ENCODE measurements at places on chromosomes 2 and 18.

- no peak for DNase-seq
These were observed 381.6 kb upstream of the TRIB2 start for GRCh38 chr2:12335131-12335530.

GRCh38 chr2:45570671-45571334 lies 40.3 kb downstream of the SRBD1 start:
- DNase-seq = no peak

DNA sequence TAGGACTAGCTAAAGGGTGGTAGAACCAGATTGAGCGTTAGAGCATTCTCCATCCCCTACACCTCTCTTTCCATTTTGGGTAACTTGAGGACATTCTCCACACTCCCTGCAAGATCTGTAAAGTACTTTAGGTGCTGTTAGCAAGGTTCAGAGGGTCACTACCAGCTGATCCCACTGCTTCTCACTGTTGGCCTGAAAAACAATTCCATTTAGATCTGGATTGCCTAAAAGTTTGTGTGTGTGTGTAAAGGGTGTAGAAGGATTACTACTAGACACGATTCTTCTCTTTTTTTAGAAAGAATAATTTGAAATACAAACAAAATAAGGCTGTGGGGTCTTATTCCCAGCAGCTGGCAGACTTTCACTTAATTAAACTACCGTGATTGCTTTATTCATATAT lies 95.1 kb upstream of the TMEM178A start:
- DNase-seq = no peak

DNA sequence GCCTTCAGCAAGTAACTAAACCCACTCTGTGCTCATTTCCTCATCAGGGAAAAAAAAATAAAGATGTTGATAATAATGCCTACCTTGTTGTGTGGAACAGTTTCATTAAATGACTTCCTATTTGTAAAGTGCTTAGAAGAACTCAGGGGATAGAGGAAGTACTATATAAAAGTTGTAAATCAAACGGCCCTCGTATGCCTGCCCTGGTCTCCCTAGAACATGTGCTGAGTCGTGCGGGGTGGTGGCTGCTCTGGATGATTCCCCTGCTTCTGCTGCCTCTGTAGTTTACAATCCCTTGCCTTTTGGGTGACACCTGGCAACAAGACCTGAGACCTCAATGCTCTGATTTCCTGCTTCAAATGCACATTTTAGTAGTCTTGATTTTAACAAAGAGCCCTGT lies 170.0 kb downstream of the CERS6 start:
- no peak for DNase-seq

GRCh38 chr2:189191766-189192165 lies 12.2 kb upstream of the COL5A2 start:
- DNase-seq = no peak

DNA sequence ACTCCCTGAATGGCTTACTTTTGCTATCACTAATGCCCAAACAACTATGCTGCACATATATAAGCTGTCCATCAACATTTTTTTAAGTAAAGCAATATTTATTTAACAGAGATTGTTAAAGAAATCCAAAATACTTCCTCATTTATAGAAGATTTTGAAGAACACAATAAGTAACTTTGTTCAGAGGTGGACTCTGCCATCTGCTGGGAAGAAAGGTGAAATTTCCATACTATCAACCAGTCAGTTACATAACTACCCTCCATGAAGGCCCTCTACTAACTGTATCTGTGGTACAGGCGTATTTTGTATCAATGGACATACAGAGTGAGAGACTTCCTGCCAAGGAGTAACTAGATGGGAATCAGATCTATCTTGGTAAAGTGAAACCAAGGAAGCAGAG lies 106.0 kb downstream of the DTNB start:
- DNase-seq = no peak

DNA sequence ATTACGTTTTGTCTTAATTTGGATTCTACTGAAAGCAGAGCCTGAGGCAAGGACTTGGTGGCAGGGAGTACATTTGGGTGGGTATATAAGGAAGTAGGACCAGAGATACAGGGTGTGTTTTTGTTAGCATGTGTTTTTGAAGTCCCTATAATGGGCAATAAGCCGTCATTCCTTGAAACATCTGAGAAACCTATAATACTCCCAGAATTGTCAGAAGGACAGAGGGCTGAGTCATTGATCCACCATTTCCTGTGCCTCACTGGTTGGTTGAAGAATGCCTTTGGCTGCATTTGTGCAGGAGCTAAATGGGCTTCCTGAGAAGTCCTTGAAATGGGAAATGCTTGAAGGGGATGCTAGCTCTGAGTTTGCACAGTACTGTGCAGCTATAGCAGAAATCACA lies 281.8 kb upstream of the ZEB2 start:
- no peak for DNase-seq

GRCh38 chr2:150319658-150320555 lies 167.6 kb downstream of the RND3 start:
- no peak for DNase-seq

- peak; percentile 29 for DNase-seq
These were observed 1.3 kb downstream of the PTMA start for GRCh38 chr2:231709636-231709980.

DNA sequence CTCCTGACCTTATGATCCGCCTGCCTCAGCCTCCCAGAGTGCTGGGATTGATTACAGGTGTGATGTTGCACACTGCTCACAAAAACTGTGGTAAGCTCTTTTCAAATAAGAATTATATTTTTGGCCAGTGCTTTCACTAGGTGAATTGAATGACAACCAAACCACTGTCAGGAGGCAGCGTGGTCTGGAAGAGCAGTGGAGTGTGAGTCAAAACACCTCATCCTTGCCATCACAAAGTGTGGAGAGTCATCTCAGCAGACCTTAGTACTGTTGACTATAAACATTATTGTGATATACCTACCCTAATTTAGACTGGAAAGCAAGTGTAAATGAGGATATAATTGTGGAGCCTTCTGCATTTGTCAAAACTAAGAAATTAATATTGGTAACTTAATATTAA lies 61.3 kb downstream of the UBE2E3 start:
- no peak for DNase-seq

DNA sequence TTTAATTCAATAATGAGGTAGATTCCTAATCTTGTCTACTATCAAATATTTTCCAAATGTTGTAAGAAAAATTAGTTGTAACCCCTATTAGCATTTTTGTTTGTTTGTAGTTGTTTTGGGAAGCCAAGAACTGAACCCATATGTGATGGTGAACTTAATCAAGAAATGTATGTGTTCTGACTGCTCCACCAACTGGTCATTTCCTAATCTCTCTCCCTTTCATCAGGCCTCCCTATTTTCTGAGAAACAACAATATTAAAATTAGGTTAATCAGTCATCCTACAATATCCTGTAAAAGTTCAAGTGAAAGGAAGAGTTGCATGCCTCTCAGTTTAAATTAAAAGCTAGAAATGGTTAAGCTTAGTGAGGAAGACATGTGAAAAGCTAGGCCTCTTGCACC lies 504.0 kb downstream of the EPHA4 start:
- no peak for DNase-seq

DNA sequence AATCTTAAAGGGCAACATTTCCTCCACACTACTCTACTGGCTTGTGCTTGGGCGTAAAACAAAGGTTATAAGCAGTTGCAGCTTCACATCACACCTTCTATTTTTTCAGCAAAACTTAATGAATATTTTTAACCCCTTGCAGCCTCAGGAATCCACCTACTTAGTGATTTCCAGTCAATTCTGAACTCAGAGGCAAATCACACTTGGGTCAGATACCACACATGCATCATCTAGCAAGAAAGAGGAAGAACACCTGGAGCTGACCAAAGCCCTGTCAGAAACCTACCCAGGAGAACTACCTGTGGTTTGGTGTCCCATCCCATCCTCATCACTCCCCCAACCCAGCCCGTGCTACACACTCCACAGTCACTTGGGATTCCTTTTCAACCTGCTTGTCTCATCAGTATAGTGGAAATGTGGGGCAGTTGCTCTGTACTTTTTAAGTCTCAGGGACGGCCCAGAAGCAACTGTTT lies 25.5 kb downstream of the PIAS2 start:
- no peak for DNase-seq

DNA sequence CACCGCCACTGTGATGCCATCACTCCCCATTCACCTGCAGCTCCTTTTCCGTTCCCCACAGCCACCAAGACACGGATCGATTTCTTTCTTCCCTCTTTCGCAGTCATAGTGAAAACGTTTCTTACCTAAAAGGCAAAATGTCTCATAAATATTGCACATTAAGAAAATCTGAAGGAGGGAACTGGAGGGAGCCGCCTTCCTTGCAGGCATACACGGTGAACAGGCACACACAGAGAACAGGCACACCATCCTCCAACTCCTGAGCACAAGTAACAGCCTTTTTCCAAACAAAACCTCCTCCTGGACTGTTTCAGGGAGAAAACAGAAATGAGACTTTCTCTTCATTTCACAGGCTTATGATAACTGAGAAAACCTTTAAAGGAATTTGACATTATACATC lies 17.0 kb downstream of the MRPS5 start:
- DNase-seq = no peak

DNA sequence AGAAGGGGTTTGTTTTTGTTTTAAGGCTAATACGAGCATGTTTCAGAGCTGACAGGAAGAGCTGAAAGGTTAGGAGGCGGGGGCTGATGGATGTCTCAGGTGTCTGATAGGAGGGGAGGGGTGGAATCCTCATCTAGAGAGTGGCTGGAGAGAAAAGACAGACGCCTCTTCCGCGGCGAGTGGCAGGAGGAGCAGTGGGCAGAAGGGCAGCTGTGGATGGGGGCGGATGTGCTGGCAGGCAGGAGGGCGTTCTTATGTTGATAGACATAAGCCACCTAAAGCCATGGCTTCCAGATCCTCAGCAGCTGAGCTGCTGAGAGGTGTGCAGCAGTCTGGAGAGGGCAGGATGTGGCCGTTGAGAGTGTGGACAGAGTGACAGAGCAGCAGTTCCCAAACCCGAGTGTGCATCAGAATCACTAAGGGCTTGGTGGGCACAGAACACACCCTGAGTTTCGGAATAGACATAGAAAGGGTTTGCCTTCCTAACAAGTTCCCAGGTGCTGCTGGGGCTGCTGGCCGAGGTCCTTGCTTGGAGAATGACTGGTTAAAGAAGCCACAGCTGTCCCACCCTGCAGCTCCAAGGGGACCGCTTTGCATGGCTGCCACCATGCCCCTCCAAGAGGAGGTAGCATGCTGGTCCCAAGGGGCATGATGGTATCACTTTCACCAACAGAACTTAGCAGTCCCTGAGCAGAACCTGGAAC lies 3.0 kb upstream of the ITM2C start:
- no peak for DNase-seq

- no peak for DNase-seq
These were observed 19.1 kb upstream of the AFTPH start for GRCh38 chr2:64504774-64505720.

GRCh38 chr2:60119778-60120177 lies 433.7 kb downstream of the BCL11A start:
- DNase-seq = no peak

All from stimulated activated CD4-positive, alpha-beta T cell treated with anti-CD3 and anti-CD28 coated beads, Interleukin-1b, Interleukin-23, amount 100 ng/mL, for 1 hour (primary cell).